ENCODE measurements at places on chromosomes 1 and 21.
A peak's percentile ranks its signal among the peaks of the same experiment; 100 is the strongest.

- no peak for DNase-seq
Measured at GRCh38 chr1:214364386-214364785, 83.4 kb downstream of the SMYD2 start.

DNA sequence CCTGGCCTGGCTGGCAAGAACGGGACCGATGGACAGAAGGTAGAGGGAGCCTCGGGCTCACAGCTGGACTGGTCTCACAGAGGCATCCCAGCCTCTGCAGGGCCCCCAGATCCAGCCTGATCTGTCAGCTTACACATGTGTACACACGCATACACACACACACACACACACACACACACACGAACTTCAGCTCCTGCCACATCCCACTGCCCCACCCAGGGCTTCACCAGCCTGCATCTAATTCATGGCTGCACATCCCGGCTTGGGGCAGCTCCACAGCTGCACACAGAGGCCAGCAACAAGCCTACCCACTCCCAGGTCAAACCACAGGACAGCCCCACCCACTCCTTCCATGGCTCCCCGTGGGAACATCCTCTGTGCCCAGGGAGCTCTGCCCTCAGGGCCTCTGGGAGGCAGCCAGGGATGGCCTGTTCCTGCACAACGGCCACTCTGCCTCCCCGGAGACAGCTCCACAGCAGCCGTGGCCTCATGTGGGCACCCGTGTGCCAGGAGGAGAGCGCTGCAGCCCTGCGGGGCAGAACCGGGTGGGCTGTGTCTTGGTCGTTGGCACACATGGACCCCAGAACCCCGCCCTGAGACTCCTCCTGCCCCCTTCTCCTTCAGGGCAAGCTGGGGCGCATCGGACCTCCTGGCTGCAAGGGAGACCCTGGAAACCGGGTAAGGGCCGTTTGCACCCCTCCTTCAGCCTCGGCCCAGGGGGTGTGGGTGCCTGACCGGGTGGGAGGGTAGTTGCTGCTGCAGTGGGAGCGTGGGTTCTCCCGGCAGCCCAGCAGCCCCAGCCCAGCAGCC lies 19.1 kb downstream of the COL6A2 start:
- peak; percentile 11 for DNase-seq

GRCh38 chr1:174892016-174892415 lies 107.7 kb upstream of the CACYBP start:
- no peak for DNase-seq

DNA sequence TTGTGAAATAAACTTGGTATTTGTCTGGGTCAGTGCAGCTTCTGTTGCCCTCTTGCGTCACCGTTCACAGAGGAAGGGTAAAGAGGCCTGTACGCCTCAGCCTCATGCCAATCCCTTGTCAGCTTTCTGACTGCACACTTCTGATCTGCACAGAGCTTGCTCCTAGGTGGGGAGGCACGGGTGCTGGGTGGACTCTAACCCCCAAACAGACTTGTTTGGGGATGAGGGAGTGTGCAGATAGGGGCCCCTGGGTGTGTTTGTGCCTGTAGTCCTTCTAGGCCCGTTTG lies 803 bp upstream of the B4GALT2 start:
- DNase-seq = no peak

- no peak for DNase-seq
Measured at GRCh38 chr21:42554251-42554961, 40.8 kb downstream of the SLC37A1 start.

DNA sequence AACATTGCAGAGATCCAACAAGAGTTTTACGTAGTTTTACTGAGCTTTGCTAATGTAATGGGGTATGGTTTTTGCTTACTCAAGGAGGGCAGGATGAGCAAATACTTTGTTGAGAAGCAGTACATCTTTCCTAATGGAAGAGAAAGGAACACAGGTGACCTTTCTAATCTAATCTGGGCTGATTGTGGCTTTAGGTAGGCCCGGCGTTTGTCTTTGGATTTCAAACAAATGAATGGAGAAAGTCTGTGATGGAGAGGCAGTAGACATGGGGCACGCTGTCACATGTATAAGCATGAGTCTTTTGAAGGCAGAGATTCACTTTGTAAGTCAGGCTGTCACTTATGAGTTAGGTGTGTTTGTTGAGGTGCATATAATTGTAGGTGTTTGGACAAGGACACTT lies 1.7 kb downstream of the PLEKHM2 start:
- DNase-seq = no peak

GRCh38 chr1:102586022-102586421 lies 522.3 kb downstream of the COL11A1 start:
- no peak for DNase-seq

DNA sequence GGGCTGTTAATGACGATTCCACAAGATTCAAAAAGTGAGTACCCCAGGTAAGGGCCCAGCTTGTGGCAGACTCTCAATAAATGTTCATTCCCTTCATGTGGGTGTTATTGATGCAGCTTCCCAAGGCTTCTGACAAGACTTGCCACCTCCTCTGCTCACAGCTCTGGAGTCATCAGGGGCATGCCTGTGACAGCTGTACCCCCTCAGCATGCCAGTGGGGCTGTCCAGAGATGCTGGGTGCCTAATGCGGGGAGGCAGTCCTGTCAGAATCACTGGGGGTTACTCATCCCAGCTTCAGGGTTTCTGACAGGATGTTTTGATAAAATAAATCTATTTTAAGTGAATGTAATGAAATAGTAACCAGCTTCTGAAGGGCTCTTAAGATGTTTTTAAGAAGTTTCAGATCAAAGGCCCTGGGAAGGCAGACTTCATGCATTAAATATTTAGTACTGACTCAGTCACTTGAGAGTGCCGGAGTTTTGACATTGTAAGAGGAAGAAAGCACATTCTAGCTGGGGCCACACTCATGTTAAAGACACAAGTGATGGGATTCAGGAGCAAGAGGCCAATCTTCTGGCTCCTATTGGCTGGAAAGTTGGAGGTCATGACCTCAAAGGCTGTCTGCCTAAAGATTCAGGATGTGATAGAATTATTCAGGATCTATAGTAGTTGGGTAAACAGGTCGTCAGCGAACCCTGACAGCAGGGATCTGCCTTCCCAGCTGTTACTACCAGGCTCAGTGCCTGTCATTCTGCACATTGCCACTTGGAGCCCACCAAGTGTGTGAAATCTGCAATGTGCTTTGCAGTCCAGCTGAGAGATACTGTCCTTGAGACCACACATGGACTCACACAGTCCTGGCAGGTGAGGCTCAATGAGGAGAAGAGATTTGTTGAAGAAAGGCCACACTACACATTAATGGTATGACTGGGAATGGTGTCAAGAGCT lies 239.6 kb upstream of the BEND5 start:
- DNase-seq = no peak

DNA sequence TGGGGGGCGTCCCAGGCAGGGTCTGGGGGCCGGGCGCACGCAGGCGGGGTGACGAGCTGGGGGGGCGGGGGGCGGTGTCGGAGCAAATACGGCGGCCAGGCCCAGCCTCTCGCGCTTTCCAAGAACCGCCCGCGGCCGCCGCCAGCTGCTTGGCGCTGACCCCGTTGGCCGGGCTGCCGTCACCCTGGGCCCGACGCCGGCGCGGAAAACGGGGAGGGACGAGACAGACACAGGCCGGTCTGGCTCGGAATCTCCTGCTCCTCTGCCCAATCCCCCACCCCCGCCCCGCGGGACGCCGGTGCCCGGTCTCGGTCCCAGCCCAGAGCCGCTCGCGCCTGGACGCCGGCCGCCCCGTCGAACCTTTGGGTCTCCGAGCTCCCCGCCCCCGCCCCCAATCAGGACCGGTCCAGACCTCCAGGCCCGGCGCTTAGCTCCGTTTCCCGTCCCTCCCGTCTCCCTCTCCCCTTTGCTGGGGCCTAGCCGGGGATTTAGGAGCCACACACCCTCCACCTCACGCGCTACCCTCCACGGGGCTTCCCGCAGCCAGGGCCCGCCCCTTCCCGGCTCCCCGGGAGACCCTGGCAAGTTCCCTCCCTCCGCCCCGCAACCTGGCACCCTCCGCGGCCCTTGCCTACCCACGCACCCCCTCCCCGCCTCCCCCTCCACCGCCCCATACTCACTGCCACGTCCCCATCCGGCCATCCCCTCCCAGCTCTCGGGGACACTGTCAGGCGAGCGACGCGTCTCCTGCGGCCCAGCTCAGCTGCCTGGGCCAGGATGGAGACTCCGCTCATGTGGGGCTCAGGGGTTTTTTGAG lies 800 bp upstream of the MMP23B start:
- DNase-seq = no peak
